ENCODE measurements at places on chromosomes 3 and 15.
A peak's percentile ranks its signal among the peaks of the same experiment; 100 is the strongest.

DNA sequence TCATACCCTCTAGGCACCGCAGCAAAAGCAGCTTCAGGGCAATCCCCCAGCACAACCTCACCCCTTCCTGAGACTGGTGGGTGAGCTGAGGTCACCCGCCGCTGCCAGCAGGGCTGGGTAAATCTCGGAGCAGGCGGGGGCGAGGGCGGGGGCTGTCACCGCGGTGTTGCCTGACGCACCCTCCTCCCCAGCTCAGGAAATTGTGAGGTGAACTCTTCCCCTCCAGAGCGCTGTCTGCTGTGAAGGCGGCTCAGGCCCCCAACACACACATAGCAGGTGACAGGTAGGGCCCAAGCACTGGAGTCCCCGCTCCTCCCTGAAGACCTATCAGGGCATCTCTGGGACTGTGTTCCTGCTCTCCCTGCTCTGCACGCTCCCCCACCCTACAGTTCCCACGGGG, 30.2 kb upstream of the FURIN start:
- peak; percentile 77 for DNase-seq

DNA sequence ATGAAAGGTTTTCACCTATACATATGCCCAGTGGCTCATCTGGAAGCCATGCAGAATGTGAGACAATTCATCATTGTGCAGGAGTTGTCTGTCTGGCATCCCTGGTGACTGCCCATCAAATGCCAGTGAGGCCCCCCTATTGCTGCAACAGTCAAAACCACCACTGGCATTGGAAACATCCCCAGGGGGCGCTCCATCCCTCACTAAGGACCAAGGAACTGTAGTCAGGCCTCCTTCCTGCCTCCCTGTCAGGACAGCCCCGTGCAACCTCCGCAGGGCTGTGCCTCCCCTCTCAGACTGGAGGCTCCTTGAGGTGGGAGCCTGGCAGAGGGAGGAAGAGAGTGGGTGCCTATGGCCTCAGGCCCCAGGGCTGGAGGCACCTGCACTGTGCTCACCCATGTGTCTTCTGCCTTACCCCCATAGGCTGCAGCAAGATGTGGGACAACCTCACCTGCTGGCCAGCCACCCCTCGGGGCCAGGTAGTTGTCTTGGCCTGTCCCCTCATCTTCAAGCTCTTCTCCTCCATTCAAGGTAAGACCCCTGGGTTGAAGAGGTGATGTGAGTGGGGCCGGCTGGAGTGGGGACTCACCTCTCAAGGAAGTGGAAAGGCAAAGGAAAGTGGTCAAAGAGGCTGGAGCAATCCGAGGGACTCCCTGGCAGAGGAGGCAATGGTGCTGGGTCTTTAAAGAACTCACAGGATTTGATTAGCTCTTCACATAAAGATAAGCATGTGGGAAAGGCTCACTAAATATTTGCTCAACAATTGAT, 16.5 kb downstream of the VIPR1 start:
- DNase-seq, result peak; percentile 30

DNA sequence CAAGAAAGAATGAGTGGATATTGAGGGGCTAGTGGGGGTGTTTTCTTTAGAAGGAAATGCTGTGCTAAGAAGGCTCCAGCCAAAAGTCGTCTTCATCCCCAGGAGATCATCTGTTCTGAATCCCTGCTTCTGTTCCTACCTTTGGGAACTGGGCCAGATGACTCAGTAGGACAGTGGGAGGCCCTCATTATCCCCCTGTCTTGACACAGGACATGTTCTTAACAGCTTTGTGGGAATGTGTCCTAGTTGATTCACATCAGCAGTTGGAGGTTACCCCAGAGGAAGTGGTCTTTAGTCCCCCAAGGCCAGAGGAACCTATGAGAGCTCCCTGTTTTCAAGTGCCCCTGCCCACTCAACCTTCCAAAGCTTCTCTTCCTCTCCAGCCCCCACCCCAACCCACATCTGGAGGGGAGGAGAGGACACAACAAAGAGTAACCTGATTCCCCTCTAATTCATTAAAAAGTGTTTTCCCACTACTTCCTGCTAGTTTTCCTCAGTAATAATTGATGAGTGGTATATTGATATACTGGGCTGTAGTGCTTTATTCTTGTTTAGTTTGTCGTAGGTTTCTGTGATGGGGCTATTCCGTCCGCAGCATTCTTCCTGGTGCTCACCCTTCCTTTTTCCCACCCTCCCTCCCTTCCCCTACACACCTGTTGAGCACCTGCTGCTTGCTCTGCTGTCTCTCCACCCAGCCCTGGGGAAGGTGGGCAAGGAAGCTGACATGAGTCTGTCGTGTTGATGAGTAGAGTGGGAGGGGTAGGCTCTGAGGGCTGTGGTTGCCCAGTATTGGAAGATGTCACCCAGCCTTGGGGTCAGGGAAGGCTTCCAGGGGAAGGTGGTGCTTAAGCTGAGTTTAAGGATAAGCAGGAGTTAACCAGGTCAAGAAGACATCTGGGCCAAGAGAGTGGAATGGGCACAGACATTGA, 9.3 kb downstream of the PXYLP1 start:
- DNase-seq, result no peak

DNA sequence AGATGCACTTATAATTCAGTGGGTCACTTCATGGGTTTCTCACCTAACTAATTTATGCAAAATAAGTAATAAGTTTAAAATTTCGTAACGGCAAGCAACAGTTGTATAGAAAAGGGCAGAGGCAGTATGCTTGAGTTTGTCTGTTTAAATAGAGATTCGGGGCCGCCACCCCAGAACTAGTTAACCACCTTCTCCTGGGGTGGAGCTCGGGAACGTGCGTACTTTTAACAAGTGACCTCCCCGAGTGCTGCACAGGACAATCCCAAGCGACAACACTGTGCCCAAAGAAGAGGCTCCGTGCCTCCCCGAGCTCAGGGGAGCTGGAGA, 439 bp downstream of the SSR3 start:
- DNase-seq, result no peak

DNA sequence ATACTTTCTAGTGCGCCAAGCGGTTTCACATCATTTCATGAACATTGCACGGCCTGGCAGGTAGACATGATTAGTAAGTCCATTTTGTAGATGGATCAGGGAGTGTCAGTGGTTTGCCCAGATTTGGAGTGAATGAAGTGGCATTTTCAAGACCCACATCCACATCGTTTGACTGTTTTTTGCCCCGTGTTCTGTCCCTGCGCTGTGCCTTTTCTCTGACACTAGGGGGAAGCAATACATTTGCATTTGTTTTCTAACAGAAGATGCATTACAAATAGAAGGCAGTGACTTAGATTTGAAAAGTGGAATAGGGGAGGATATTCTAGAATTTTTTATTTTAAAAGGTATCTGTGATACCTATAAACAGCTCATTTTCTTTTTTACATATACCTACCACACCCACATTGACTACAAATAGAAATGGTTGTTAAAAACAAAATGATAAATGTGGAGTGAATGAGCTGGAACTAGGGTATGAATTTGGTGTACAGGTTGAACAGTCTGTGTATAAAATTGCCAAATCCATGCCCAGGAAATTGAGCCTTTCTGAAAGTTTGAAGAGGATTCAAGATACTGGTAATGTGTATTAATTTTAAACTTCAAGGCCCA, 98.0 kb downstream of the USP13 start:
- no peak for DNase-seq

DNA sequence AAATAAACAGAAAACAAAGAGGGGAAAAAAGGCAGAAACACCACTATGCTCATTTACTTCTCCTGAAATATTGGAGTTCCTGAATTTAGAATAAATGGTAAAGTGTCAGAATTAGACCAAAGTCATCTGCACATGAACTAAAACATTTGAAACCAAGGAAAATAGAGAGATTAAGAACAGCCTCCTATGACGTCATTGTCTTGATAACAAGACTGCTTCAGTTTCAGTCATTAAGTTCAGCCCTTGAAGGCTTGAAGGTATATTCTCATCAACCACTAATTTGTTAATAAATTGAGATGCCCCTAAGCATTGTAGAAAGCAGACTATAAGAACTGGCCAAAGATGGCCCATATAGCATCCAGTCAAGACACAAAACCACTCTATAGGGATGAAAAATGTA, 2.5 kb downstream of the SUMF1 start:
- no peak for DNase-seq

Data from effector memory CD4-positive, alpha-beta T cell (primary cell).